ENCODE measurements at places on chromosomes 11 and 22.

GRCh38 chr11:46970913-46971625, 34.5 kb downstream of the CSTPP1 start:
- no peak for DNase-seq
- H3K27ac ChIP-seq = no peak overlapping the region
- no peaks in the 10 kb centered on the region for H3K27me3 ChIP-seq
- no peaks in the 10 kb centered on the region for H3K4me1 ChIP-seq
- no peak overlapping the region for H3K4me3 ChIP-seq

DNA sequence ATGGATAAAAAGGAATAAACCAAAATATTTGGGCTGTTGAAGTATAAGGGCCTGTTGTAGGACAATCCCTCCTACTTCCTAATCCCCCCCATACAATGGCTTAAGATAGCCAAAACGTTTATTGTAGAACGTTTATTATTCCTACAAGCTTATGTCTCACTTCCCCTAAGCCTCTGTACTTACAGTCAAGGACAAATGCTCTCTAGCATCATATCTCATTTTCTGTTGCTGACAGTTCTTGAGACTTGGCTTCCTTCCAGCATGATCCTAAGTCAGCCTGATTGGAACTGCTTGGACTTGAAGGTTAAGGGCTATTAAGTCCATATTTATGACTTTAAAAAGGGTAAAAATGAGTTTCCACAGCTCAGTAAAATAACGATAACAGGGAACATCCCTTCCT, 8.8 kb downstream of the MISFA start:
- no peak overlapping the region for H3K4me3 ChIP-seq
- no peak overlapping the region for H3K27ac ChIP-seq
- no peaks in the 10 kb centered on the region for H3K27me3 ChIP-seq
- H3K4me1 ChIP-seq = peaks cover 2% of the 10 kb centered on the region
- no peak for DNase-seq

GRCh38 chr11:117201658-117202305, 2.6 kb downstream of the TAGLN start:
- peaks cover 21% of the 10 kb centered on the region for H3K36me3 ChIP-seq
- peak overlapping the region; percentile 98 for H3K4me3 ChIP-seq
- DNase-seq = no peak

DNA sequence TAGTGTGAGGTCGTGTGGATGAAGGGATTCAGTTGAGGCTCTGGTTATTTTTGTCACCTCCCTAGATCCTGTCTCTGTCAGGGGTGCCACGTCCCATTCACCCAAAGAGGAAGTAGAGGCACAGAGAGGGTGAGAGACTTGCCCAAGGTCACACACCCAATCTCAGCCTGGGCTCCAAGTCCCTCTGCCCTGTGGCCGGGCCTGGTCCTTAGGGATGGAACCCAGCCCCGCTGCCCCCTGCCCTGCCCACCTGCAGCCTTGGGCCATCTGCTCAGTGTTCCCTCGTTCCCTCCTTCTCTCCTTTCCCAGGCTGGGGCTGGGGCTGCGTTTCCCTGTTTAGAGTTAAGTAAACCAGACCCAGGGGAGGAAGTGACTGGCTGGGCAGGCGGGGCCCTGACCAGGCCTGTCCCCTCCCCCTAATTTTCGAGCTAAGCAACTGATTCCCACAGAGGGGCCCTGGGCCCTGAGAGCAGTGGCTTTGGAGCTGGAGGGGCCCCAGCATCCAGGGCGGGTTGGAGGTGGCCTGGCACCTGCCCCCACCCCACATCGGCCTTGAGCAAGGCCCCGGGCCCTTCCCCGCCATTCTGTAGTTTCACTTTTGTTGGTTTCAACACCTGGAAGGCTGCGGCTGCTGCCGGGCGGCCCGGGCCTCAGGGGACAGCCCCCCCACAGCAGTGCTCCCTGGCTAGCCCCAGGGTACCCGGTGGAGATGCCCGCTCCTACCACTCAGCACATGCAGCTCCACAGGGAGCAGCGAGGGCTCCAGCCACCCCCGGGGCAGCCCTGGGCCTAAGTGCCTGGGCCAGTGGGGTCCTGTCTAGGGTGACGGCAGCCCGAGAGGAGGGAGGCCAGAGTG, 1.5 kb downstream of the TCIRG1 start:
- no peaks in the 10 kb centered on the region for H3K27me3 ChIP-seq
- H3K27ac ChIP-seq = peak overlapping the region; percentile 54
- H3K36me3 ChIP-seq = no peaks in the 10 kb centered on the region
- H3K4me3 ChIP-seq = peak overlapping the region; percentile 32

- no peaks in the 10 kb centered on the region for H3K27me3 ChIP-seq
Measured at GRCh38 chr22:40597526-40598430, 38.7 kb downstream of the MRTFA start.

- H3K27me3 ChIP-seq = no peaks in the 10 kb centered on the region
- DNase-seq = no peak
- peak within 1 kb of the TSS; percentile 97 for H3K4me3 ChIP-seq
- peak within 1 kb of the TSS; percentile 98 for H3K27ac ChIP-seq
- no peaks in the 10 kb centered on the region for H3K4me1 ChIP-seq
- H3K36me3 ChIP-seq = no peaks in the 10 kb centered on the region
Measured at GRCh38 chr11:83156996-83157593, at the start of gene PCF11. Gene PCF11 (plus strand): TSS chr11:83157131. CDS start chr11:83157440, 309 bp downstream.

DNA sequence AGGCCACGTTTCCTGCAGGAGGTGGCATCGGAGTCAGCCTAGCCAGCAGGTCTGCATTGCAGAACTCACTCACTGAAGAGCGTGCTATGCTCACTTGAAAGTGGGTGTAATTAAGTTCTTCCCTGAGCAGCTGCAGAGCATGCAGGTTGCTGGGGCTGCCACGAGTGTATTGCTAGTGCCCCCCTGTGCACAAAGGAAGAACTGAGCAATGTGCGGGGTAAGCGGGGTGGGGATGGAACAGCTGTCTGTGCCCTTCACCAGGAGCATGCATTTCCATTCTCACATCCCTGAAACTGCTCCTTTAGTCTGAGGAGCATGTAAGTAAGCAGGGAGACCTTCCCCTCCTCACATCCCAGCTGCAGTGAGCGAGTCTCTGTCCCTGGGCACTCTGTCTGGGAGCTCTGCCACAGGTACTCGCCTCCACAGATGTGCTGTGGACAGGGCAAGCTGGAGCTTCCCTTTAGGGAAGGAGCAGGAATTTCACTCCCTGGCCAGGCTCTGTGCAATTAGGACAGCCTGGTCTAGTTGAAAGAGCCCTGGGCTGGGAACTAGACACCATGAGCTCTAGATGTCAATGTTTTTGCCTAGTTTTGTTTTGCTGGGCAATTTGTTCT, 1031.8 kb downstream of the NTM start:
- no peaks in the 10 kb centered on the region for H3K27me3 ChIP-seq
- H3K36me3 ChIP-seq = no peaks in the 10 kb centered on the region
- DNase-seq = no peak
- H3K4me3 ChIP-seq = no peak overlapping the region
- no peak overlapping the region for H3K27ac ChIP-seq

DNA sequence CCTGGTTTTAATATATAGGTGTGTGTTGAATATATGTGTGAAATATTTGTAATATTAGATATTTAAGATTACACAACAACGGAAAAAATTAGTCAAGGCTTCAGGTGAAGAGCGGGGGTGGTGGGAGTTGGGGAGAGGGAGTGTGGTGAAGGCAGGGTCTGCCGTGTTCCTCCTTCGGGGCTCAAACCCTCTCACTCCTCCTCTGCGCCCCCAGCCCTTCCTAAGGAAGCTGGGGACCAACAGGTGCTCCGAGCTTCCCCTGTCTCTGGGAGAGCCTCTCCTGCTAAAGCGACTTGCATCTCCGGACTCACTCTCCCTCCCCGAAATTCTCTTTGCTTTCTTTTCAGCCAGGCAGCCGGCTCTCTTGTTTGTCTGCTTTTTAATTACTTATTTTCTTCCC, 960 bp upstream of the CADM1 start:
- H3K4me3 ChIP-seq = no peak overlapping the region
- H3K27me3 ChIP-seq = no peaks in the 10 kb centered on the region
- H3K36me3 ChIP-seq = no peaks in the 10 kb centered on the region
- no peak overlapping the region for H3K27ac ChIP-seq
- H3K4me1 ChIP-seq = no peaks in the 10 kb centered on the region
- no peak for DNase-seq

DNA sequence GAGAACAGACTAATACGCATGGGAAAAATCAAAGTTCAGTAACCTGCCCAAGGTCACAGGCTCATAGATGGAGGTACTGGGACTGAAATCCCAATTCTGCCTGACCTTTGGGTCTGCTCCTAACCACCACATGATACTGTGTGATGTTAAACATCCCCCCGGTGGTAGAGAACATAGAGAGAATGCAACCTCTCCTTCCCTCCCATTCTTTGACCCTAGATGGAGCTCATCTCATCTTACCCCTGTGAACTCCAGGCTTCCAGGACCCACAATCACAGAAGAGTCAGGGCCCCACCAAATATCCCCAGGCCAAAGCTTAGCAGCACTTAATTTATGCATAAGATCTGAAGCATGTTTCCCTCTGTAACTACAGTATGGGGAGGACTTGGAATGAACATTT, 198.5 kb downstream of the MYO18B start:
- peaks cover 2% of the 10 kb centered on the region for H3K36me3 ChIP-seq
- H3K4me3 ChIP-seq = no peak overlapping the region
- H3K27ac ChIP-seq = no peak overlapping the region

DNA sequence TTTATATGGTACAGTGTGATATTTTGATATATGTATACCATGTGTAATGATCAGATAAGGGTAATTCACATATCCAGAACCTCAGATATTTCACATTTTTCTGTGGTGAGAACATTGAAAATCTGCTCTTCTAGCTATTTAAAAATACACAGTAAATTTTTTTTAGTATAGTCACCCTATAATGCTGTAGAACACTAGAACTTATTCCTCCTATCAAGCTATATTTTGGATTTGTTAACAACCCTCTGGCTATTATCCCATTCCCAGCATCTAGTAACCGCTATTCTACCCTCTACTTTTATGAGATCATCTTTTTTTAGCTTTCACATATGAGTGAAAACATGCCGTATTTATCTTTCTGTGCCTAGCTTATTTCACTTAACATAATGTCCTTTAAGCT, 65.5 kb upstream of the SYT9 start:
- H3K27ac ChIP-seq = no peak overlapping the region
- DNase-seq = no peak
- no peaks in the 10 kb centered on the region for H3K36me3 ChIP-seq
- no peaks in the 10 kb centered on the region for H3K27me3 ChIP-seq
- H3K4me1 ChIP-seq = no peaks in the 10 kb centered on the region

- H3K27ac ChIP-seq = peak overlapping the region; percentile 83
- no peaks in the 10 kb centered on the region for H3K27me3 ChIP-seq
- no peak for DNase-seq
Measured at GRCh38 chr11:130915603-130916237, 559 bp downstream of the SNX19 start.

- no peak for DNase-seq
- H3K4me3 ChIP-seq = no peak overlapping the region
- H3K4me1 ChIP-seq = no peaks in the 10 kb centered on the region
- no peak overlapping the region for H3K27ac ChIP-seq
- H3K36me3 ChIP-seq = no peaks in the 10 kb centered on the region
- no peaks in the 10 kb centered on the region for H3K27me3 ChIP-seq
Measured at GRCh38 chr11:75265851-75266531, 25.4 kb downstream of the TPBGL start.

DNA sequence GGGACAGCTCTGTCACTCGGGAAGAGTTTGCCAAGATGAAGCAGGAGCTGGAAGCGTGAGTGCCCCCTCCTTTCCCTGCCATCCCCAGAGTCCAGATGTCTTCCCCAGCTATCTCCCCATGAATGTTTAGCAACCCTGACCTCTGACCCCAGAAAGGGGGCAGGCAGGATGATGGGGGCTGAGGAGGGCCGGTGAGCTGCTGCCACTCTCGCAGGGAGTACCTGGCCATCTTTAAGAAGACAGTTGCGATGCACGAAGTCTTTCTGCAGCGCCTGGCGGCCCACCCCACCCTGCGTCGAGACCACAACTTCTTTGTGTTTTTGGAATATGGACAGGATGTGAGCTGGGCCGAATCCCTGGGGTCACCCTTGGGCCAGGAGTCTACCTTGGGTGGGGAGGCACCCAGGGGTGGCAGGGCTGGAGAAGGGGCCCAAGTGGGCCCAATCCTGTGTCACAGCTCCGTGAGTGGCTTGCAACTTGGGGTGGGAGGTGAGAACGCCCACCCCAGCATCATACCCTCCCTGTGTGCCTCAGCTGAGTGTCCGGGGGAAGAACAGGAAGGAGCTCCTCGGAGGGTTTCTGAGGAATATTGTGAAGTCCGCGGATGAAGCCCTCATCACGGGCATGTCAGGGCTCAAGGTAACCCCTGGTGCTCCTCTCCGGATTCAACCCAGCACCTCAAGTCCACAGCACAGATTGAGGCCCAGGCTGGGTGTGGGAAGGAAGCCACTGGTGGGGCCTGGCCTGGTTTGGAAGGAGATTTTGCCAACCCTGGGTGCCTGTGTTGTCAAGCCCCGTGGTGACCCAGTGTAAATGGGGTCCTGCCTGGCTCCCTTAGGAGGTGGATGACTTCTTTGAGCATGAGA, 7.5 kb downstream of the CFL1 start:
- H3K27ac ChIP-seq = no peak overlapping the region
- H3K4me1 ChIP-seq = no peaks in the 10 kb centered on the region
- H3K4me3 ChIP-seq = no peak overlapping the region
- DNase-seq = no peak
- peaks cover 3% of the 10 kb centered on the region for H3K36me3 ChIP-seq

DNA sequence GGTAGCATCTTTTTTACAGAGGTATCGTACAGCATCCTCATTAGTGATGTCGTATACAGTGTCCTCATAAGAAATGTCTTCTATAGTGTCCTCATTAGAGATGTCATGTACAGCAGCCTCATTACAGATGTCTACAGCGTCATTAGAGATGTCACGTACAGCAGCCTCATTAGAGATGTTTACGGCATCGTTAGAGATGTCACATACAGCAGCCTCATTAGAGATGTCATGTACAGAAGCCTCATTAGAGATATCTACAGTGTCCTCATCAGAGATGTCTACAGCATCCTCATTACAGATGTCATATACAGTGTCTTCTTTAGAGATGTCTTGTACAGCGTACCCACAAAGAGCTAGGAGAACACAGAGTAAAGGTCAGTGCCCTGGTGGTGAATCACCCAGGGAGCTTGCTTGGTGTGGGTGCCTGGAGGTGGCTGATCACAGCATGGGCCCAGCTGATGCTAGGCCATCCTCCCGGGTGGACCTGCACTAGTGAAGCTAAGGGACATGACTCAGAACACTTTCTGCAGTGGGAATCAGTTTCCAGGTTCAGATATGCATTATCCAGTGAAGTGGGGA, 109.2 kb downstream of the IGLL1 start:
- no peaks in the 10 kb centered on the region for H3K27me3 ChIP-seq
- H3K27ac ChIP-seq = no peak overlapping the region
- H3K4me1 ChIP-seq = no peaks in the 10 kb centered on the region
- H3K36me3 ChIP-seq = no peaks in the 10 kb centered on the region

GRCh38 chr11:88421530-88421929, 84.0 kb upstream of the CTSC start:
- H3K36me3 ChIP-seq = no peaks in the 10 kb centered on the region
- no peak overlapping the region for H3K4me3 ChIP-seq
- no peak overlapping the region for H3K27ac ChIP-seq
- no peak for DNase-seq

GRCh38 chr22:49297286-49297870, 530.3 kb downstream of the BRD1 start:
- no peaks in the 10 kb centered on the region for H3K27me3 ChIP-seq
- DNase-seq = peak; percentile 51
- H3K27ac ChIP-seq = no peak overlapping the region
- H3K4me3 ChIP-seq = no peak overlapping the region
- H3K36me3 ChIP-seq = no peaks in the 10 kb centered on the region

- H3K27ac ChIP-seq = no peak overlapping the region
- no peak for DNase-seq
- H3K27me3 ChIP-seq = no peaks in the 10 kb centered on the region
- no peak overlapping the region for H3K4me3 ChIP-seq
- no peaks in the 10 kb centered on the region for H3K36me3 ChIP-seq
- H3K4me1 ChIP-seq = no peaks in the 10 kb centered on the region
Measured at GRCh38 chr22:22704156-22704946, 59.9 kb downstream of the GGTLC2 start.
